Activated naive CD4-positive, alpha-beta T cell treated with anti-CD3 and anti-CD28 coated beads, Interleukin-2, amount 50 U/mL, for 16 hours (primary cell): ENCODE measurements at places on chromosomes 13 and 19.

DNA sequence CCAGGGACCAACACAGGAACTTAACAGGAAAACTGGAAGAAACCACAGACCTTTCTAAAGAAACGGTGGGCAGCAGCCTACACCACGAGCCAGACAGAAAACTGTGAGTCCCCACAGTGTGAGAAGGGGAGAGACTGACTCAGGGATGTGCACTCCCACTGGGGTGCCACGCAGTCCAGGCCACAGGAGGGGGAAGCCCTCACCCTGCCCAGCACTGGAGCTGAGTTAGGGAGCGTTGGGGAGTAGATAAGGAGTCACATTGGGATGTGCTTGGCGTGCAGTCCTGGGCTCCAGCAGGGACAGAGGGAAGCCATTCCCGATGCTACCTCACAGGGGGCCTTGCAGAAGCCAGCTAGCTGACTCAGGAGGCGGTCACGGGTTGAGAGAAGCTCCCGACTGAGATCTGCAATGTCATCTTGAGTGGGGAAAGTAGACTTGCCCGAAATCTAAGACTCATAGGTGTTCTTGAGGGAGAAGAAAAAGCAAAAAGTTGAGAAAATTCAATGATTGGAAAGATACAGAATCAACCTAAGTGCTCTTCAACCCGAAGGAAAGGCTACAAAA lies 17.3 kb downstream of the SIGLEC8 start:
- DNase-seq: peak; percentile 53

DNA sequence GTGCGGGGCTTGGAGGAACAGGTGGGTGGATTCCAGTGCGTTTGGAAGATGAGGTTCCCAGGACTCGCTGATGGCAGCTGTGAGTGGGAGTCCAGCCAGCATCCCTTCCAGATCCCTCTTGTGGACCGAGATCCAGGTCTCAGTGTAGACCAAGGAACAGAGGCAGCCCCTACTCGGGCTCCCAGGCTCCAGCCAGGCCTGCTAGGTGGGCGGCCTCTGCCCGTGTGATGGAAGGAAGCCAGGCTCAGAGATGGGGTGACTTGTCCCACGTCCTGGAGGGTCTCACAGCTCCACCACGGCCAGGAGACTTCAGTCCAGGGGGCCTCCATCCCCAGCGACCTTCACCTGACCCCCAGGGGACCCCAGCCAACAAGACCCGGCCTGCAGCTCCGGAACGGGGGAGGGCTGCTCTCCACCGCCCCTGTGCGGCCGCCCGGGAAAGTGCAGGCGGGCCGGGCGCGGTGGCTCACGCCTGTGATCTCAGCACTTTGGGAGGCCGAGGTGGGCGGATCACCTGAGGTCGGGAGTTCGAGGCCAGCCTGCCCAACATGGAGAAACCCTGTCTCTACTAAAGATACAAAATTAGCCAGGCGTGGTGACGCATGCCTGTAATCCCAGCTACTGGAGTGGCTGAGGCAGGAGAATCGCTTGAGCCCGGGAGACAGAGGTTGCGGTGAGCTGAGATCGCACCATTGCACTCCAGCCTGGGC lies 729 bp upstream of the MADCAM1 start:
- DNase-seq: peak; percentile 50

- DNase-seq: no peak
Observed at GRCh38 chr19:1181606-1182005, 7.5 kb upstream of the SBNO2 start.

DNA sequence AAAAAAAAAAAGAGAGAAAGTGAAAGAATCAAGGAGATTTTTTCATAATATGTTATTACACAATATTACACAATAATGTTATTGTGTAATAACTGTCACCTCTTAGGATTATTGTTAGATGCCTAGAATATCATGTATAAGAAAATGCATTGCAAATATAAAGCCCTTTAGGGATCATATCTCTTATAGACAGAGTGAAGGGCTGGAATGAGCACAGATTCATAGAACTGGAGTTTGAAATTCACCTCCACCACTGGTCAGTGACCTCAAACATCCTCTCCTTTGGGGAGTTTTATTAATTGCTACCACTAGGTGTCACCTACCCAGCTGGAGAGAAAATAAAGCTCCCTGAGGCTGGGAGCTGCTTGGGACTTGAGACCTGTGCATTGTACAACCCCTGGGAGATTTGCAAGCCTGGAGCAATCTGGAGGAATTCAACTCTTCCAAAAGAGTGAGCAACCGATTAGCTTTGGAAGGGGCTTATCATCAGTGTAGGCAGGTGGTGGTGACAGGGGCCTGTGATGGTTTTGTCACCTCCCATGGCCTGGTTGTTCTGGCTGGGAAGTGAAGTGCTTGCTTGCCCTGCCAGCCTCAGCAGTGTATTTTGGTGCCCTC lies 30.3 kb upstream of the FRY start:
- DNase-seq: no peak
